Stimulated activated CD8-positive, alpha-beta memory T cell treated with anti-CD3 and anti-CD28 coated beads, Interleukin-15, amount 100 ng/mL, for 1 hour (primary cell): ENCODE measurements at places on chromosomes 4 and X.

GRCh38 chr4:169031392-169031791 lies 21.3 kb upstream of the CBR4 start:
- no peak for DNase-seq

- DNase-seq: no peak
Measured at GRCh38 chr4:96295143-96295741, 455.3 kb downstream of the PDHA2 start.

GRCh38 chr4:148633720-148634119 lies 191.5 kb upstream of the NR3C2 start:
- no peak for DNase-seq

DNA sequence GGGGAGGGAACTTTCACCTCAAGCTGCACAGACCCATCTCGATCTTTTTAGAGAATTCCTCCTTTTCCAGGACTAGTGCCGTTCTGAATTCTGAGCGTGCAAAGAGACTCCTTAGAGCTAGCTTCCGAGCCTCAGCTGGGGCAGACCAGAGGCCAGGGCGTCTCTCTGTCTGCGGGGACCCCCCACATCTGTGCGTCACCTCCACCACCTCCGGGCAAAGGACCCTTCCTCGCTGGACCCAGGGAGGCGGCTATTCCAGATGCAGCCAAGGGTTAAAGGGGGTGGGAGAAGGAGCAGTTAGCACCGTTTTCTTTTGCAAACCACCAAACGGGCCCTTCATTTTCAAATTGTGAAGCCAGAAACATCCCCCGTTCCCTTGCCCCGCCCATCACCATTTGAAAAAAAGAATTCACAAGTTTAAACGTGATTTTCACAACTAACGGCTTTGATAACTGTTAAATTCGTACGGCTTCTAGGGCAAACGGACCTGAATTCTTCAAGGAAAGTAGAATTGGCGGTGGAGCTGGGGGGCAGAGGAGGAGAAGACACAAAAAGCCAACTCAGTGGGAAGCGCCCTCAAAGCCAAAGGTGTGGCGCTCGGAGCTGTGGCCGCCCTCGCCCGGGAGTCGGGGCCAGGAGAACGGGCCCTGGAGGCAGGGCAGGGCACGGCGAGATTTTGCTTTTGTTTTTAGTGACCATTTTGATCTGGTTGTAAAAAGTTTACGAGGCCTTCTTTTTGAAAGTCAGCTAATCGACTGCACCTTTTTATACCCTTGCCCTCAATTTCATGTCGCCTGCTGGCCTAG lies 3.3 kb upstream of the PDGFRA start:
- DNase-seq: no peak

- no peak for DNase-seq
Measured at GRCh38 chr4:98544141-98544817, 114.1 kb downstream of the TSPAN5 start.

DNA sequence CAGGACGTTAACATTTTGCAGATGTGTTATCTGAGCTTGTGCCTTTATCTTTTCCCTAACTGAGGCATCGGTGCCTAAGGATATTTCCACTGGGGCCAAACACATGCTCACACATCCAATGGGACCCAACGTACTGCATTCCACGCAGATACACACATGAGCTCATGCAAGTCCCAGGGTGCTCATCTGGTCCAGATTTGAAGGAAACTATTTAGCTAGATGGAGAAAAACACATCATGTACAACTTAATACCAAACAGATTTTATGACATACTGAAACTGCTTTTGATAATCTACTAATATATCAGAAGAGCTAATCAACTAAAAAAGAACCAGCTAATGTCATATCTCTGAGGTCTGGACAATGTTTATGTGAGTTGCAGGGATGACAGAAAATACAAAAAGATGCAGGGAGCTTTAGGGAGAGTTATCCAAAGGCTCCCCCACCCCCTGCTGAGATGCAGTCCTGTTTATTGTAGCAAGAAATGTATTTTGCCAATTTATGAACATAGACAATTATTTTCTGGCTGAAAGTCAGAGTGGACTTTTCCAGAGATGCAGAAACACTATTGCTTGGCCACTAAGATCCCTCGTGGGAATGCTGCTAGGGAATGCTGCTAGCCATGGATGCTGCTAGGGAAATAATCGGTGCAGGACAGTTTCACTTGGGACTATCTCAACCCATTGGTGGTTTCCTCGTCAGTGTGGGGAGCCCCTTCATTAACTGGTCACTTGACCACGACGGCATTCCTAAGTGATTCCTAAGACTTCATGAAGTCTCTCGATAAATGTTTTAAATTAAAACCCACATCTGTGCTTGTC lies 172.8 kb downstream of the SMIM20 start:
- DNase-seq: no peak

GRCh38 chrX:45622042-45622423 lies 421.4 kb upstream of the DIPK2B start:
- no peak for DNase-seq

DNA sequence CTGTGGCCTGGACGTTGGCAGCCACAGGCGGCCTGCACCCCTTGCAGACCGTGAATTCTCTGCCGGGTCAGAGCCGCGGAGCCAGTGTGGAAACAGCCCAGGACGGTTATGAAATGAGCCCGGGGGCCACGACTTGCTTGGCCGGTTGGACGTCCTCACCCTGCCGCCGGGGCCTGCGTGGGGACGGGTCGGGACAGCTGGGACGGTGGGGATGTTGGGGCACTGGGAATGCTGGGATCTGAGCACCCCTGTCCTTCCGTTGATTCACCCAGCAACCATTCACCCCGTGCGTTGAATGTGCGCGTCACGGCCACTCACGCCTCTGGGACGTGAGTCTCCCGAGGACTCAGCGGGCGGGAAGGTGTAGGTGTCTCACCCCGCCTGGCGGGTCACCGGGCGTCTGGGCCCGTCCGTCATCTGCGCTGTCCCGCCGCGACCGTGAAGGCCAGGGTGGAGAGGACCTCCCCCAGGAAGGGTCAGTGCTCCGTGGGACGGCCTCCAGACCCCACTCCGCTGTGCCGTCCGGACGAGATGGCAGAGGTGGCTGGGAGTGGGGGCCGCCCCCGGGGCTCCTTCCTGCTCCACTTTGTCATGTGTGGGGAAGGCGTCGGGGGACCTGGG lies 4.5 kb upstream of the PLCXD1 start:
- DNase-seq: no peak
